Activated naive CD4-positive, alpha-beta T cell treated with anti-CD3 and anti-CD28 coated beads for 36 hours (primary cell): ENCODE measurements at places on chromosomes 1 and 21.

DNA sequence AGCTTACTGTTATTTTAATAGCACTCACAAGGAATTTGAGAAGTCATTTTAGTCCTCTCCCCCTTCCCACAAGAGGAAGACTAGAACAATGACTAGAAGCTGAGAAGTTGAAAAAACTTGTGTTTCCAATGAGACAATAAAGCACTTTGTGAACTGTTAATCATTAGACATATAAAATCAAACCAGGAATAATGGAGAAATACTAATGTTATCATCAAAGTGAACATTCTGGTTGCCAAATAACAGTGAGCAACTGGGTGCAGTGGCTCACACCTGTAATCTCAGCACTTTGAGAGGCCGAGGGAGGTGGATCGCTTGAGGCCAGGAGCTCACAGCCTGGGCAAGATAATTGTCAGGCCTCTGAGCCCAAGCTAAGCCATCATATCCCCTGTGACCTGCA lies 54.0 kb upstream of the RASAL2 start:
- no peak overlapping the region for H3K27ac ChIP-seq
- peaks cover 22% of the 10 kb centered on the region for H3K27me3 ChIP-seq
- no peaks in the 10 kb centered on the region for H3K36me3 ChIP-seq
- H3K4me3 ChIP-seq: no peak overlapping the region
- no peaks in the 10 kb centered on the region for H3K4me1 ChIP-seq
- no peak for DNase-seq

GRCh38 chr1:168518201-168518689 lies 25.6 kb downstream of the XCL2 start:
- peaks cover 2% of the 10 kb centered on the region for H3K36me3 ChIP-seq
- H3K4me1 ChIP-seq: peaks cover 58% of the 10 kb centered on the region
- H3K27ac ChIP-seq: no peak overlapping the region
- H3K27me3 ChIP-seq: no peaks in the 10 kb centered on the region

- peak; percentile 42 for DNase-seq
- no peaks in the 10 kb centered on the region for H3K27me3 ChIP-seq
- no peaks in the 10 kb centered on the region for H3K4me1 ChIP-seq
- H3K4me3 ChIP-seq: no peak overlapping the region
- H3K27ac ChIP-seq: no peak overlapping the region
Measured at GRCh38 chr1:63917571-63918417, 144.0 kb downstream of the ROR1 start.

DNA sequence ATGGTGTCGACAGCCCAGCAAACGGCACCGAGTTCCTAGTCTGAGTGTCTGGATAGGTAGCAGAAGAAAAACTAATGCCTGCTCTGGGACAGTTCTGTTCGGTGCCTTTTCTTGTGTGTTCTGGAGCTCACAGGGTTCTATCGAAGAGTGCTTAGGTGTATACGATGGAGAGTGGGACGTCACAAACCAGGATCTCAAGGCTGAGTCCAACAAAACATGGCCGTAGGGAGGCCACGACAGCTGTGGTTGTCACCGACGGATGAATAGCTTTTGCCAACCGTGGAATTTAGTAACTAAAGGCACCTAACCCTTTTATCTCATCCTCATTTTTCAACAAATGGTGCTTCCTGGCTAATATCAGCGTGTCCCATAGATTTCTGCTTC lies 635 bp upstream of the SYNJ1 start:
- no peak for DNase-seq
- peak overlapping the region; percentile 96 for H3K4me3 ChIP-seq
- H3K27ac ChIP-seq: peak overlapping the region; percentile 75
- H3K4me1 ChIP-seq: peaks cover 51% of the 10 kb centered on the region

DNA sequence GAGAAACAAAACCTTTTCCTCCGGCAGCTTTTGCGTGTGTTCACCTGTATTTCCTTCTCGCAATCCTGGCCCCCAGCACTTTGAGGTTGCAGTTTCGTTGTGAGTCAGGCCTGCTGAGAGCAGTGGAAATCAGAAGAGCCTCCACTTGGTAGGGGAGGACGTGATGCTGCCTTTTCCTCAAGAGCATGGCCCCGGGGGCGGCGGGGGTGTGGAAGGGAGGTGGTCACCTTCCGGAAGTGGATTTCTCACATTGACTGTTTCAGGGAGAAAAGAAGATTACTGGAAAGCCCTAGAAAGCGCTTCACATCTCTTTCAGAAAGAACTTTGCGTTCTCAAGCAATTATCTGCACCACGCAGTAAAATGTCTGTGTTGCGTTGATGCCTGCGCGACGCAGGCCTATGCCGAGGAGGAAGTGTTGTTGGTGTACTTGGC lies 12.2 kb upstream of the IL10 start:
- H3K4me1 ChIP-seq: peaks cover 50% of the 10 kb centered on the region
- DNase-seq: peak; percentile 98
- no peak overlapping the region for H3K4me3 ChIP-seq
- no peaks in the 10 kb centered on the region for H3K36me3 ChIP-seq

DNA sequence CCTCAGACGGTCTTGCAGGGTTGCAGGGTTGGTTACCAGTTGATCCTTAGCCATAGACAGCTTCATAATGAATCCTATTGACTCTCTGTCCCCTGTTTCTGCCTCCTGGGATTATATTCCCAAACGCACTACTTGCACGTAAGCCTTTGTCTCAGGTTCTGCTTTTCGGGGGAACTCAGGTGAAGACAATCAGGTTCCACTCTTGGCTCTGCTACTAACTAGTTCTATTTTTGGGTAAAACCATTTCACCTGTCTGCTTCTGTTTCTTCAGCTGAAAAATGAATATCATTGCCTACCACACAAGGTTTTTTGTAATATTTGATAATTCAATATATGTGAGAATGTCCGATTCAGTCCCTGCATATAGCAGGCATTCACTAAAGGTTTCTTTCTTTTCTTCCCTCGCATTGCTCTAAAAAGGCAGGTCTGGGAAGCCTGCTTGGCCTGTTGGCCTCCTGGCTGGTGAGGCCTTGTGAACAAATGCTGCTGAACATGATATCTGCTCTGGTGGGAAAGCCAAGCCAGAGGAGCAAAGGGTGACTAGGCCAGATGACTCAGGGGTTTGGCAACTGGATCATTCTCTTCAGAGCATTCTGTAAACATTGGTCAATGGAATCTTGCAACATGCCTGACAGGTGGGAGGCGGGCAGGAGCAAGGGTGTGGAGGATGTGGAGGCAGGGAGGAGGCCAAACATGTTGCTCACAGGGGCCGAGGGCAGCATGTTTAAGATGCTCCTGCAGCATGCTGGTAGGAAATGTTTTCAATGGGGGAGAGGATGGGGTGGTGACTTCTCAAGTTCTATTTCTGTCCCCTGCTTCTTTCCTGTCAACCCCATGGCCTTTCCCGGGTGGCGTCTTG lies 23.8 kb downstream of the IER5 start:
- no peak overlapping the region for H3K27ac ChIP-seq
- DNase-seq: no peak
- peaks cover 20% of the 10 kb centered on the region for H3K4me1 ChIP-seq
- H3K27me3 ChIP-seq: peaks cover 3% of the 10 kb centered on the region

DNA sequence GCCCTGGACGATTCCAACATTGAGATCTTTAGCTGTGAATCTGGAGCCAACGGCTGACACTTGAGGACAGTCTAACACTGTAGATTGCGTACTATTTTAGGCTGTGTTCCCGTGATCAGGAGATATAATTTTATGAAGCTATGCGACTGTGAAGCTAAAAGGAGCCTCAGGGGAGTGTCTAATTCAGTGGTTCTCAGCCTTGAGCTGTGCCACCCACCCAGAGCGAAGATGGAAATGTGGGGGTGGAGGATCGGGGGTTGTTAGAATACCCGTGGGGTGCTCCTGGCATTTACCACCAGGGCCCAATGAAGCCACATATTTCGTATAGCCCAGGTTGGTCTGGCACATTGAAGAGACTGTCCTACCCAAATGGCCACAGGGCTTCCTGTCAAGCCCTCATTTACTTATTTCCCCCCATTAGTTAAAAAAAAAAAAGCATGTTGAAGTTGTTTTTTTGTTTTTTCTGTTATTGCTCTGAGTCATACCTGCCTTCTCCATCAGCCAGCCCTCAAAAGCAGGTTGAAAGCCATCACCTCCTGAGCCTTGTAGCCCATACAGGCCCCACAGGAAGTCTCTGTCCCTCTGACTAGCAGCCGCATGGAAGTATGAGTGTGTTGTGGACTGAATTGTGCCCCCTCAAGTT lies 141.7 kb downstream of the GALNT2 start:
- no peak overlapping the region for H3K4me3 ChIP-seq
- H3K27ac ChIP-seq: peak overlapping the region; percentile 79
- peaks cover 47% of the 10 kb centered on the region for H3K4me1 ChIP-seq
- no peaks in the 10 kb centered on the region for H3K27me3 ChIP-seq
